Smooth muscle cell of trachea (primary cell): ENCODE measurements at places on chromosomes 11 and 22. TPM values are rescaled to one million over a fixed set of nuclear protein-coding genes. Genes with fewer than 3 reads are reported as not detected.

Gene MS4A6E
- not detected in 2 replicates for total RNA-seq

Gene PRCP
- 46.3 and 61.7 TPM in 2 replicates for total RNA-seq

Gene CALCA
- not detected in 2 replicates for total RNA-seq

Gene P2RX3
- total RNA-seq = not detected in 2 replicates

Gene SCN4B
- 0.44 and 0.83 TPM in 2 replicates for total RNA-seq

Gene RTN4RL2
- total RNA-seq = 0.33 TPM in 1 of 2 replicates, not detected in the other

Gene CASP5
- not detected in 2 replicates for total RNA-seq

Gene MRGPRX3
- not detected in 2 replicates for total RNA-seq

Gene CCDC88B
- 1.0 and 1.2 TPM in 2 replicates for total RNA-seq

Gene PLEKHB1
- total RNA-seq = 1.0 and 3.3 TPM in 2 replicates

Gene LRRC74B
- total RNA-seq = under 0.01 TPM in 1 of 2 replicates, not detected in the other

Gene OR52M1
- total RNA-seq = not detected in 2 replicates

Gene IGSF9B
- total RNA-seq = 0.15 and 0.66 TPM in 2 replicates

Gene MMP11
- 3.1 and 15.2 TPM in 2 replicates for total RNA-seq

Gene SLC6A5
- total RNA-seq = under 0.01 TPM in 1 of 2 replicates, not detected in the other

Gene RPL27A
- total RNA-seq = 562 and 736 TPM in 2 replicates

Gene SLC25A18
- not detected in 2 replicates for total RNA-seq

Gene GGTLC2
- not detected in 2 replicates for total RNA-seq

Gene GSTT2B
- 6.3 and 8.1 TPM in 2 replicates for total RNA-seq

Gene MPZL2
- 0.73 TPM in 1 of 2 replicates, not detected in the other for total RNA-seq

Gene DDTL
- total RNA-seq = 1.6 and 2.0 TPM in 2 replicates

Gene OR8D4
- not detected in 2 replicates for total RNA-seq

Gene GRIA4
- not detected in 2 replicates for total RNA-seq

Gene OR10V1
- total RNA-seq = not detected in 2 replicates

Gene PKDREJ
- under 0.01 TPM in 1 of 2 replicates, not detected in the other for total RNA-seq

Gene CNGA4
- 0.33 TPM in 1 of 2 replicates, not detected in the other for total RNA-seq

Gene KDM4F
- total RNA-seq = not detected in 2 replicates

Gene GAL3ST1
- total RNA-seq = 0.15 and 0.17 TPM in 2 replicates

Gene ART1
- total RNA-seq = not detected in 2 replicates

Gene APOA4
- not detected in 2 replicates for total RNA-seq

Gene KCNJ4
- total RNA-seq = not detected in 2 replicates

Gene POU2AF2
- total RNA-seq = not detected in 2 replicates

Gene GRAMD1B
- 3.1 and 4.5 TPM in 2 replicates for total RNA-seq

Gene ANO9
- total RNA-seq = 0.17 TPM in 1 of 2 replicates, not detected in the other

Gene SPTBN2
- total RNA-seq = 1.2 and 2.6 TPM in 2 replicates

Gene OR5A1
- total RNA-seq = not detected in 2 replicates

Gene ANO5
- total RNA-seq = not detected in 2 replicates

Gene OLFML1
- total RNA-seq = 25.5 and 26.8 TPM in 2 replicates

Gene TH
- under 0.01 TPM in 1 of 2 replicates, not detected in the other for total RNA-seq

Gene DLG2
- 2.5 and 4.4 TPM in 2 replicates for total RNA-seq

Gene PRDX5
- 202 and 213 TPM in 2 replicates for total RNA-seq

Gene CST6
- 0.17 TPM in 1 of 2 replicates, not detected in the other for total RNA-seq

Gene IGSF22
- not detected in 2 replicates for total RNA-seq

Gene ANGPTL5
- 0.66 and 1.3 TPM in 2 replicates for total RNA-seq

Gene CLDN5
- total RNA-seq = 0.17 and 2.2 TPM in 2 replicates

Gene SCGB1D4
- not detected in 2 replicates for total RNA-seq

Gene BMAL1
- total RNA-seq = 8.4 and 17.5 TPM in 2 replicates

Gene SLC29A2
- total RNA-seq = 0.58 and 0.66 TPM in 2 replicates

Gene ZNHIT2
- 9.2 and 15.9 TPM in 2 replicates for total RNA-seq

Gene MYBPC3
- not detected in 2 replicates for total RNA-seq

Gene DDI1
- not detected in 2 replicates for total RNA-seq

Gene CAVIN3
- total RNA-seq = 301 and 798 TPM in 2 replicates
